ENCODE measurements at places on chromosomes 5 and 9.

GRCh38 chr9:130986356-130986965 is 22.5 kb upstream of the LAMC3 start:
- no peak for DNase-seq

DNA sequence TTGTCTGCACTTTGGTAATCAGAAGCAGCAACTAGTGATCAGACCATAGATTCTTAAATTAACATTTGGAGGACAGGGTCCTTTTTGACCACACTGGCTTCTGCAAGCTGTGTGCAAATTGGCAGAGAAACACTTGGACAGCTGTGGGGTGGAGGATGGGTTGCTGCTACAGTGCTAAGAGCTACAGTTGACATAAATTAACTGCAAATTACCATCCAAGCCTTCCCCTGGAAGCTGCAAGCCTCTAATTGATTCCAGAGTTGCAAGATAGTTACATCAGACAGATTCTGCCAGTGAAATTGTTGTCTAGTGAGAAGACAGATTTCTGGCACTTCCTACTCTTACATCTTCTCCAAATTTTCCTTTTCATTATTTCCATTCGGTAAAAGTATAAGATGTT is 517.7 kb downstream of the DIRAS2 start:
- DNase-seq: no peak

- DNase-seq: no peak
Observed at GRCh38 chr5:141692919-141693725, 11.1 kb upstream of the ARAP3 start.

- DNase-seq: no peak
Observed at GRCh38 chr5:112161392-112161748, 257.7 kb downstream of the EPB41L4A start.

GRCh38 chr5:151198861-151199260 is 25.0 kb downstream of the CCDC69 start:
- no peak for DNase-seq

DNA sequence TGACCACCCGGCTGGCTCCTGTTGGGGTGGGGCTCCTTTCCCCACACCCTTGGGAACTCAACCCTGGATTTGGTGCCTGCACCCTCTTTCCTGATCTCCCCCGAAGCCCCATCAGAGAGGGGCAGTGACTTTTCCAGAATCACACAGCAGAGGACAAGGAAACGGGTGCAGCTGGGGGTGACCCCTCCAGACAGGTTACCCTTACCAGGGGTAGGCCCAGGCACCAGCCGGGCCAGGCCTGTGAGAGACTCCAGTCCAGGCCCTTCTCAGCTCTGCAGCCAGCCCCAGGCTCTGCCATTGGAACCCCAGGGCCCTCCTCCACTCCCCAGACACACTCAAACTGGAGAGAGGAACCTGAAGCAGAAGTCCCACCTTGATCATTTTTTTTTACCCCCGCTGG is 19.0 kb upstream of the PHYHD1 start:
- no peak for DNase-seq

- no peak for DNase-seq
Observed at GRCh38 chr9:93664549-93665120, 88.3 kb downstream of the PHF2 start.

- no peak for DNase-seq
Observed at GRCh38 chr5:41883243-41883642, 13.0 kb upstream of the OXCT1 start.

- DNase-seq: no peak
Observed at GRCh38 chr5:159917994-159918393, 1.7 kb downstream of the ADRA1B start.

DNA sequence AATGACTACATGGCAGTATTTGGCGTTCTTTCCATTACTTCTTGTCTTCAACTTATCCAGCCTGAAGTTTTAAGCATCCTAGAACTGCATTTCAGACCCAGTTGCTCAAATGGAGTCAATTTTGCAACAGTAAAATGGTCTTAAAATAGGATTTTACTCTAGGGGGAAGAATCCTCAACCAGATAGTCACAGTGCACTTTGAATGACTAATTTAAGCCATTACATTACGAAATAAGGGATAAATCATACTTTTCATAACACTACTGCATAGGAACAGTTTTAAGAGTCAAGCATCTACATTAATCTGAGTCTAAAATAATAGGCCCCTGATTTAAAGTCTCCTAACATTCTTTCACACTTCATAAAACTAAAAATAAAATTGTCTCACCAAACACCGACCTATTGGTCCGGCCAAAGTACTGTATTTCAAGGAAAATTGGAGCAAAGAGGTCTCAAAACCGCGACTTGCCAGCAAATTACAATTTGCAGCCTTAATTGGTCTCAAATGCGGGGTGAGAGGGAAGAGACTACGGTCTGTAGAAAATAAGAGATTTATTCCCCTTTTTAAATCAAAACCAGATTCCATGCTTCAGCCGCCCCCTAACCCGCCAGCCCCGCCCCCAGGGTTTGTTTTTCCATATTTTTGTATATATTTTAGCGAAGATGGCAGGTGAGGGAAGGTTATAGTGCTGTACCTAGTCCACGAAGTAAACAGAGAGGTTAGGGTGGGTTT is 1.2 kb upstream of the SMARCA2 start:
- no peak for DNase-seq

DNA sequence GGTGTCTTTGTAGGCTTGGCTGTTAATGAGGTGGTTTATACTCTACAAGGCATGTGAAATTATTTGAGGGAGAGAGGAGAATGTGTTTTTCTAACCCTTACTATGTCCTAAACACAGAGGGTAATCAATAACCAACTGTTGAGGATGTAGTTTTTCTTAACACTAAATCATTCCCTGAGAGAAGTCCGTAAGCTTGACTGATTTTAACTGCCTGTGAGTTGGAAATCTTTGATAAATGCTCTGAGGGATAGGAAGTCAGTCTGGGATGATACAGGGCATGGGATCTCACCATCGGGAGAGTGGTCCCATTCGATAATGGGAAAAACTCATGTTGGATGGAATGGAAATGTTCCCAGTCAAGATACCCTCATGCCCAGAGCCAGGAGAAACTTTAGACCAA is 249.6 kb downstream of the PDZD2 start:
- DNase-seq: no peak

GRCh38 chr5:51882647-51883046 is 499.4 kb downstream of the ISL1 start:
- DNase-seq: no peak

DNA sequence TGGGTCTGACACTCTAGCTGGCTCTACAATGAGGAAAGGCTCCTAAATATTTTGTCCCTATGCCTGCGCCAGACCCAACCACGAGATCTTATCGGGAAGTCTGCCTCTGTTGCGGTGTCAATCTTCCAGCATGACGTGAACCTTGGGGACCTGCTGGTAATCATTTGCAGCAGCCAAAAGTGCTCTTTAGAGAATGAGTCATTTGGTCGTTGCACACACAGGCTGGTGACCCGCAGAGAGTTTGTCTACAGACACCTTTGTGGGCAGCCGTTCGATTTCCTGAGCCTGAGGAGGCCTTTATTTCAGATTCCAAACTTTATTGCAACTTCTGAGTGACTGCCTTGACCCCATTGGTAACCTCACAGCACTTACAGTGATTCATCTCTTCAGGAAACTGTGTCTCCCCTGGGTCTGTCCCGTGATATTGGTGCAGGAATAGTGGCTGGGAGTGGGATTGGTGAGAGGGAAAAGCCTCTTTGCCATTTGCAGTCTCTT is 326.1 kb downstream of the NSG2 start:
- no peak for DNase-seq

DNA sequence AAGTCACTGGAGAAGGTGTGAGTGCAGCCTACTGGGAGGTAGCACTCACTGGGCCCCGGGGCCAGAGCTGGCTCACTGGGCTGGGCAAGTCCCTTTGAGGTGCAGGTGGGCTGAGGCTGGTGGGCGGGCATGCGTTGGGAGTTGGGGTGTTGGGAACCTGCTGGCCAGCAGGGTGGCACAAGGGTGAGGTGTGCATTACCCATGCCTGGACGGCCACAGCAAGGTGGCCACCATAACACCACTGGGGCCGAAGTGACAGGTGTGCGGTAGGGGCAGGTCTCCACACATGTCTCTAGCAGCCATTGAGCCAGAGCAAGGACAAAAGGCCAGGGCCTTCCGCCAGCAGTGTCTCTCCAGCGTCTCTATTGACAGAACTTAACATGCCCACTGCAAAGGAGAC is 22.6 kb downstream of the PRRT1B start:
- no peak for DNase-seq

DNA sequence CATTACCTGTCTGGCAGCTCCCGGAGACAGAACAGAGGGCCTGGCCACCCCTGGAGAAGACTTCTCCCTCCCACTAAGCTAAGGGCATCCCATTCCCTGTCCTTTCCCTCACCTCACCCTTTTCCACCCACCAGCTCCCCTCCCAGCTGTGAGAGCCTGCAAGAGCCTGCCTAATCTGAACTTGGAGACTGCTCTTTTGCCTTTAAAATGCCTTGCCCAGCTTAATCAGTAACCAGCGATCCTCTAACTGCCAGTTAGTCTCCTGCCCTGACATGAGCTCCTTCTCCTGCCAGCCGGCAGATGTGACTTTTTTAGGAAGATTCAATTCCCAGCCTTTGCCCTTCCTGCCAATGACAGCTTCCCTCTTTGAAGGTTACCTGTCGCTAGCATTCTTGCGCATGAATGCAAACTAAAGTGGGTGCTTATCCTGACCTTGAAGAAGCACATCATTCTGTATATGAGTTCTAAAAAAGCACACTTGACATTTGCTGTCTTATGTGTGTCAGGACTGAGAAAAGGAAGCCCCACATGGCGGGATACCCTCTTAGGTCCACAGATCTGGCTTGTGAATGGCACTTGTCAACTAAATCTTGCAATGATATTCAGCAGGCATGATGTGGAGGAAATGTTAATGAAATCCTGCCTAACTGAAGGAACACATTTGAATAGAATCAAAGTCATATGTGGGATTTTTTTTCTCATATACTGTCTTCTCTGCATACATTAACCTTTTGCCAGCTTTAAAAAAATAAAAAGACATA is 411.2 kb upstream of the SLC30A5 start:
- DNase-seq: no peak

GRCh38 chr5:9375756-9376155 is 170.1 kb downstream of the SEMA5A start:
- no peak for DNase-seq

- DNase-seq: no peak
Observed at GRCh38 chr9:126407114-126407870, 80.7 kb downstream of the MVB12B start.

DNA sequence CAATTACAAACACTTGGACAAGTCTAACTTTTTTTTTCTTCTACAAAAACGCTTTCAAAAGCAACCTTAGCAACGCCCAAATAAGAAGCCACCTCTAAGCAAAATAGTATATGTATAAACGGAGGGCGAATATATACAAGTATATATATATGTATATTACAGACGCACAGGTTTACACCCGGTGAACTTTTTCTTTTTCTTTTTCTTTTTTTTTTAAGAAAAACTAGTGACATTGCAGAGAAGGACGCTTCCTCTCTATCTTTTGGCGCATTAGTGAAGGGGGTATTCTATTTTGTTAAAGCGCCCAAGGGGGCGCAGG is 200 bp downstream of the NPR3 start:
- peak; percentile 27 for DNase-seq

GRCh38 chr5:6576861-6577501 is 55.9 kb downstream of the NSUN2 start:
- peak; percentile 28 for DNase-seq

DNA sequence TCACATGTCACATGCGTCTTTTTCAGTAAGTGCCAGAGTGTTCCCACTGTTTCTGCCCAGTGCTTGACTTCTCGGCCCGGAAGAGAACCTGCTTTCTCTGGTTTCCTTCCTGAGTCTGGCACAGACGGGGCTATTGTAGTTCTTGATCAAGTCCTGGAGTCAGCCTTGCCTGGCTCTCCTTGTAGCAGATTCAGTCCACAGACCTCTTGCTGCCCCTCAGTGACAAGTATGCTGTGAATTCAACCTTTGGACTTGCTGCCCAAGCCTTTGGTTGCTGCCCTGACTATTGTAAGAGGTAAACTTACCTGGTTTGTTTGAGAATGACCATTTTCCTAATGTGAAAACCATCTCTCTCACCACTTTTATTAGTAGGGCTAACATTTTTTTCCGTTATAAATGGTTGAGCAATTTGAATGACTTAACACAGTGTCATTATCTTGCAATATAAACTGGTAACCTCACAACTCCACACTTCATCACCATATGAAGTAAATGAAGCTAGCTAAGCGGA is 24.7 kb downstream of the ZBTB34 start:
- DNase-seq: no peak

GRCh38 chr9:113678119-113678858 is 197.8 kb upstream of the ZNF618 start:
- no peak for DNase-seq

DNA sequence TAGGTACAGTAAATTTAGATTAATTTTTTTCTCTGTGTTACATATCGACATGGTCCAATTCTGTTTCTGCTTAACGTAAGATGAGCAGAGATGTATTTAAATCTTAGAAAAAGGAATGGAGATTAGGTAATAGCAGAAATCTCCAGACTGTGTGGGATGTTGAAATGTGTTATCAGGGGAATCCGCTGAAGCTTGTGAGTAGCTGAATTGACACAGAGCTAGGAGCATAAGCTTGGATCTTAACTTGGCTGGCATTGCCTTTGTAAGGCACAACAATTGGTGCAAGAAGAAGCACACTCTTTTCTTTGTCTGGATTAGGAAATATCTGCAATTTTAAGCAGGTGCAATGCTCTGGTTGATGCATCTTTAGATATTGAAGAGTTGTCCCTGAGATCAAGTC is 53.1 kb downstream of the PLPPR1 start:
- no peak for DNase-seq

- DNase-seq: no peak
Observed at GRCh38 chr9:121071756-121072421, 2.9 kb upstream of the CNTRL start.

DNA sequence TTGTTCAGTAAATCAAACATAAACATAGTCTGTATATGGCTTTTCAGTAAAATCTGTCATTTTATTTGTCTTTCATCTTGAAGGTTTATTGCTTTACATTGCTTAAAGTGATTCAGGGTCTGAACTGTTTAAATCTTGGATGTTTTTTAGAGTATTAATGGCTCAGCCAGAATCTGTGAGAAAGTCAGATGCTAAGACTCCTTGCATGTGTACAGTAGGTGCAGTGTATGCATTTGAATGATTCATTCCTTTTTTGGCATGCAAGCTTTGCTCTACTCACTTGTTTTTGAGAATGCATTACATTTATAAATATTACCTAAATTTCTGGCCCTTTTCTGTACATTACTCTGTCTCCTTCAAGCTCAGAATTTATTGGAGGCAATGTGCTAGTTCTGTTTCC is 271.0 kb upstream of the RIOK2 start:
- no peak for DNase-seq

DNA sequence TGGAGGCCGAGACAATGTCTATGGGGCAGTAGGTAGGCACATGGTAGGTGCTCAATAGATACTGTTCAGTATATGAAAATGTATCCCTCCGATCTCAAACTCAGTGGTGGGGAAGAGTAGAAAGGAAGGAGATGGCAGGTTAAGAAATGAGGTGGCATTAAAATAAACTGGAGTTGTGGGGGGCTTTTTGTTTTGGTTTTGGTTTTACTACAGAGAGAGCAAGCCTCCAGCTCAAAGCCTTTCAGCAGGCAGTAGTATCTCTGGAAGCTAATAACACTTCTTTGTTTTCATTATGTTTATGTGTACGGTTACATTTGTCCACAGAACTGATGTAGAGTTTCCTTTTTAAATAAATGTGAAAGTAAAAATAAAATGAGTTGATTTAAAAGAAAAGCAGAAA is 8.6 kb downstream of the MFAP3 start:
- DNase-seq: no peak

All from SW 1271 (cell line).